Stimulated activated CD8-positive, alpha-beta memory T cell treated with anti-CD3 and anti-CD28 coated beads, Interleukin-7, amount 100 ng/mL, for 24 hours (primary cell): ENCODE measurements at places on chromosomes 7 and 10.

DNA sequence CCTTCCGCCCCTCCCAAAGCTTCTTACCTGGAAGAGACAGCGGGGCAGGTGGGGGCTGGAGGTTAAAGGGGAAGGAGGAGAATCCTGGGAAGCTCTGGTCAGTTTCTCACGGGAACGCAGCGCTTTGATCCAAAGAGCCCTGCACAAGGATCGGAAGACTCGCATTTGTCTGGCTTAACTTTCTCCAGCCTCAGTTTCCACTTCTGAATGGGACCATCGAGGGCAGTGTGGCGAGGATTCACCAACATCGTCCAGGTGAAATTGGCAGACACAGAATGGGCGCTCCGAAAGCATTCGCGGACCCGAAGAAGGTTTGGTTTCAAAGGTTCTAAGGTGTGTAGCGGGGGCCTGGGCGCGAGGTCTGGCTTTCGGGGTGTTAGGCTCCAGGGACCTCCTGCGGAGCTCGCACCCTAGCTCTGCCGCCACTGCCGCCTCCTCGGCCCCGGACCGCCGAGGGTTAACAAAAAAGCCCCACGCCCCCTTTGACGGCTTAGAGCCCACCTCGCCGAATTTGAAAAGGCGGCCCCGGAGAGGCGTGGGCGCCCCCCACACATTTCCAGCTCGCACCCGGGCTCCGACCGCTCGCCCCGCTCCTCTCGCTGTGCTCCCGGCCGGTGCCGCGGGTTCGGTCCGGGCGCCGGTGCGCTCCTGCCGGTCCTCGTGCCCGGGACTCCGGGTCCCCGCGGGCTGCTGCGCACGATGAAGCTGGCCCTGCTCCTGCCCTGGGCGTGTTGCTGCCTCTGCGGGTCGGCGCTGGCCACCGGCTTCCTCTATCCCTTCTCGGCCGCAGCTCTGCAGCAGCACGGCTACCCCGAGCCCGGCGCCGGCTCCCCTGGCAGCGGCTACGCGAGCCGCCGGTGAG lies at the start of gene COL26A1:
Gene COL26A1, plus strand, starts transcription at position 542 of the 862 bp plus-strand sequence. Its CDS starts 158 bp downstream, at position 700.
- DNase-seq = no peak

GRCh38 chr10:21514818-21515351 lies 10.6 kb downstream of the SKIDA1 start:
- DNase-seq = no peak

DNA sequence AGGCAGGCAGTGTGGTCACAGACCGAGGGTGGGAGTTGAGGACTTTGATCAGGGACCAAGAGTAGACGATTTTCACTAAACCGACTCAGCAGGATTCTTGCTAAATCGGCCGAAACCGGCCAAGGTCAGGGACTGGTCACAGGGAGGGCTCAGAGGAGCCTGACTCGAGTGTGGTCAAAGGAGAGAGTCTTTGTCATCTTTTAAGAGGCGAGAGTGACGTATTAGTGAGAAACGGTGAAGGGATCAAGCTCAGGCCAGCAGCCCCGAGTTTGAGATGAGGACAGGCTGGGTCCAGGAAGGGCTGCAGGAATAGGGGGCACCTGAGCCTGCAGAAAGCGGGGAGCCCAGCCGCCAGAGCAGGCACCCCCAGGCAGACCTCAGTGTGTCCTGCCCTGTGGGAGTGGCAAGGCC lies 41.6 kb upstream of the FAM20C start:
- no peak for DNase-seq

DNA sequence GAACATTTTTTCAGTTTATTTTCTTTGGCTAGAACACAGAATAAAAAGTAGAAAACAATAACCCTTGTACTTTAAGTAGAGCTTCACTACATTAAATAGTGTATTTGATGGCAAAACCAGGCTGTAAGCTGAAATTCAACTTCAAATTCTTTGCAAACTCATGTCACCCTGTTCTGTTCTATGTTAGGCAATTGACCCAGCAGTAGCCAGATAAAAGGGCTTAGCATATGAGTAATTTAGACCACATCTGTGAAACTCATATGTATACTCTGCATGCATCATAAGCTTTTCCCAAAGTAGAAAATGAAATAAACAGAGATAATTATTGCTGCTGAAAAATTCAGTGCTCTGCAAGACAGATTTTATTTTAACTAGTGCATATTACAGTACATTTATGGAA lies 150.2 kb downstream of the GNAI1 start:
- DNase-seq = no peak

DNA sequence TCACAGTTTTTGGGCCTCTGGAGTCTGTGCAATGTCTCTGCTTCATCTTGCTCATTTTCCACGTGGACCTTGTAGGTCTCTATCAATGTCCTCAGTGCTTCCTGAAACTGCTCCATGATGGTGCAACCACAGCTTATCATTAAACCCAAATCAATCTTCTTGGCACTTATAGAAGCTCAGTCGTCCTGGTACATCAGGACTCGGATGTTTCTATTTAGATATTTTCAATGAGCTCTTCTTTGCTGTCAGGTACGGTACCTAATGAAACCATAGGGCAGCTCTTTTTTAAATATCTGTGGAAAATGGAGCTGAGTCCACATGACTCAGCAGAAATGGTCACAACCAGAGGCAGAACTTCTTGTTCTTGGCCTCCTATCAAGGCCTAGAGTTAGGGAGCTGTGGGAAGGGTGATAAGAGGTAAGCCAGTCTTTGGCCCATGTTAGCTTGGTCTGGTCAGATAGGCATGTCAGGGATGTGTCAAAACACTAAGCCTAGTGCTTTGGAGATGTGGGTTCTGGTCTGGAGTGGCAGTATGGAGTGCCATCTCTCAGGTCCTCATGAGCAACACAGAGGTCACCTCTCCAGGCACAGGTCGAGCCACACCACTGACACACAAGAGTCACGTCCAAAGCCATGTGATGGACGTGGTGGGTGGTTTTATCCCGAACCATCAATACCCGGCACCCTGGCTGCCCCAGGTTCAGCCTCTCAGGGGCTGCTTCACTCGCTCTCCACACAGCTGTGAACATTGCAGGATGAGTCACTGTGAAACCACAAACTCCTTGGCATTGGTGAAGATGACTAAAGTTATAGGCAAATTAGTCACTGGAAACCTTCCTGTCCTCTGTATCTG lies 87.0 kb downstream of the TBXAS1 start:
- DNase-seq = peak; percentile 30

GRCh38 chr7:150451097-150451793 lies 815 bp downstream of the GIMAP8 start:
- no peak for DNase-seq

- no peak for DNase-seq
Measured at GRCh38 chr7:73740771-73741170, 2.2 kb upstream of the ABHD11 start.

- DNase-seq = no peak
Measured at GRCh38 chr10:123966896-123967231, 75.3 kb upstream of the CPXM2 start.

DNA sequence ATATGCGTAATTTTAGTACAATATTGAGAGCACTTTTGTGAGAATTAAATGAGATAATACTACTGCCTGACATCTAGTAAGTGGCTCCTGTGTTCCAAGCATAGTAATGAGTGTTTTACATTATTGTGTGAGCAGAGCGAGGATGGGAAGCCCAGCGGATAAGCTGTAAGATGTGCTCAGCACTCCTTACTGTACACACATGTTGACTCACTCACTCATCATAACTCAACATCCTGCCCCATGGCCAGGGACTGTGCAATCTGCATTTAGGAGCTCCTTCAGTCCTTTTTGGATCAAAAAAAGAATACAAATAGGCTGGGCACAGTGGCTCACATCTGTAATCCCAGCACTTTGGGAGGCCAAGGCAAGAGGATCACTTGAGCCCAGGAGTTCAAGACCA lies 72.9 kb upstream of the NEBL start:
- no peak for DNase-seq

DNA sequence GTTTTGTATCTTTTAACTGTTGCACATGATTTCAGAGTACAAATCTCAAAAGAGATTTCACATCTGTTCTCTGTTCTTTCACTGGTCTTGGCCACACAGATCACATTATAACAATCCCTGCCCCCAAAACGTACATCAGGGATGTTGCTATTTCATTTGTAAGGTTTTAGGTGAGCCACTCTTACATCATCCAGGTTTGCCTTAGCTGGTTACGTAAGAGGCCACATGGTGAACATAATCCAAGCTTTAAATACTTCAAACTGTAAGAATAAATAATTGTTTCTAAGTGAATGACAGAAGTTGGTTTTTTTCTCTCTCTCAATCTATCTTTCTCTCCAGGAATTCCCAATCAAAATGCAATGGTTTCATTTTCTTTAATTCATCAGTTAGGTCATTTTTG lies 245.9 kb upstream of the HGF start:
- no peak for DNase-seq

GRCh38 chr7:27205325-27206280 lies 5.7 kb upstream of the HOXA13 start:
- no peak for DNase-seq

DNA sequence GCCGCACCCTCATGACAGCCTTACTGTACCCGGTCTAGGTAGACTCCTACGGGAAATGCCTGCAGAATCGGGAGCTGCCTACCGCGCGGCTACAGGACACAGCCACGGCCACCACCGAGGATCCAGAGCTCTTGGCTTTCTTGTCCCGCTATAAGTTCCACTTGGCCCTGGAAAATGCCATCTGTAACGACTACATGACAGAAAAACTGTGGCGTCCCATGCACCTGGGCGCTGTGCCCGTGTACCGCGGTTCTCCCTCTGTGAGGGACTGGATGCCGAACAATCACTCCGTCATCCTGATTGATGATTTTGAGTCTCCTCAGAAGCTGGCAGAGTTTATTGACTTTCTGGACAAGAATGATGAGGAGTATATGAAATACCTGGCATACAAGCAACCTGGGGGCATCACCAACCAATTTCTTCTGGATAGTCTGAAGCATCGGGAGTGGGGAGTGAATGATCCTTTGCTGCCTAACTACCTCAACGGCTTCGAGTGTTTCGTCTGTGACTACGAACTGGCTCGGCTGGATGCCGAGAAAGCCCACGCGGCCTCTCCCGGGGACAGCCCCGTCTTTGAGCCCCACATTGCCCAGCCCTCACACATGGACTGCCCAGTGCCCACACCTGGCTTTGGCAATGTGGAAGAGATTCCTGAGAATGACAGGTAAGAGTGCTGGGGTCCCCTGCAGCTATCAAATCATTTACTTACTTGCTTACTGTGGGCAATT lies 8.5 kb upstream of the CHCHD1 start:
- DNase-seq = no peak

DNA sequence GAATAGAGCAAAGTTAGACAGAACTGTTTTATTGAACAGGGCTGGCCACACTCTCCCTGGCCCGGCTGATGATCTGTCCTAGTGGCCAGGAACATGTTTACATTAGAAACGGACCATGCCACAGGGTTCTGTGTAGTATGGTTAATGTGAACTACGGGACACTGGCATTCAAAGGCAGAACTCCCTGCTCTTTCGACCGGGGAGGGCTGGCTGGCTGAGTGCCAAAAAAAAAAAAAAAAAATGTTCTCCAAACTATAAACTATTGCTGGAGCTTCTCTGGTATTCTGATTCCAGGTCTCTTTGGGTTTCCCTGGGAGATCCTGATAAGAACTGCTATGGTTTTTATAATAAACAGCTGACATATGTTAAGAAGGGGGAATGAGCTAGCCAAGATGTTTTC lies 1262.6 kb upstream of the SORCS1 start:
- DNase-seq = no peak

DNA sequence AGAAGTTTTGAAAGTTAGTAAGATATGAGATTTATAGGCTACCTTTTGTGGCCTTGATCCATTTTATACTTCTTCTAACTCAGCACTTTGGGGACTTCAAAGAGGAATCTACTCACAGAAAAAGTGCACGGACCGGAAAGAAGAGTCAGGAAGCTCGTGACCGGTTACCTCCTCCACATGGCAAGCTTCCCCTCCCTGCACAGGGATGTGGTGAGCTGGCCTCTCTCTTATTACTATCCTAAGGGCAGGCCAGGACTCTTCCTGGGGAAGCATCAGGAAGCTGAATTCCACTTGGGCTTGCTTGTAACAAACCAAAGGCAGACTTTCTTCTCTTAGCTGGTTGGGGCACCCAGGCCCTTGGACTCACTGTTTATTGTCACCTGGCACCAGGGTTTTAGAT lies 170.8 kb upstream of the GLI3 start:
- no peak for DNase-seq

- peak; percentile 81 for DNase-seq
Measured at GRCh38 chr10:6050801-6051445, 11.2 kb downstream of the IL2RA start.

- DNase-seq = no peak
Measured at GRCh38 chr7:37117292-37117691, 331.4 kb downstream of the ELMO1 start.

DNA sequence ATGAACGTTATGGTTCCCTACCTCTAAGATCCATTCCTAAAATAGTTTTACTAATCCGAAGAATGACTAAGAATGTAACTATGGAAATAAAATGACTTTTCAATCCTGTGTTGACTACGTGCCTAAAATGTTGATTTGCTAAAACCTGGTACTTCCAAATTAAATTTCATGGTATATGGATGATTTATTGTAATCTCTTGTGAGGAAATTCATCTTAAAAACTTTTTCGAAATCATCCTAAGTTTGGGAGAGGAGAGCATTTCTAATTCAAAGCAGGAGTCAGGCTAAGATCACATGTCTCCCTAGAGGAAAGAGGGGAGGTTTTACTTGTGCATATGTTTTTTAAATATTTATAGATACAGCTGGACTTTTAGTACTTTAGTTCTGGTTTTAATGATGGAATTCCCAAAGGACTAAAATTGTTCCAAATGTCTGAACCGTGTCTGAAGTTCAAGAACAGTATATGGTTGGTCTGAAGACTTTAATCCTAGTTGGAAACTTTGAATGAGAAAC lies 483.9 kb downstream of the AUTS2 start:
- DNase-seq = no peak

DNA sequence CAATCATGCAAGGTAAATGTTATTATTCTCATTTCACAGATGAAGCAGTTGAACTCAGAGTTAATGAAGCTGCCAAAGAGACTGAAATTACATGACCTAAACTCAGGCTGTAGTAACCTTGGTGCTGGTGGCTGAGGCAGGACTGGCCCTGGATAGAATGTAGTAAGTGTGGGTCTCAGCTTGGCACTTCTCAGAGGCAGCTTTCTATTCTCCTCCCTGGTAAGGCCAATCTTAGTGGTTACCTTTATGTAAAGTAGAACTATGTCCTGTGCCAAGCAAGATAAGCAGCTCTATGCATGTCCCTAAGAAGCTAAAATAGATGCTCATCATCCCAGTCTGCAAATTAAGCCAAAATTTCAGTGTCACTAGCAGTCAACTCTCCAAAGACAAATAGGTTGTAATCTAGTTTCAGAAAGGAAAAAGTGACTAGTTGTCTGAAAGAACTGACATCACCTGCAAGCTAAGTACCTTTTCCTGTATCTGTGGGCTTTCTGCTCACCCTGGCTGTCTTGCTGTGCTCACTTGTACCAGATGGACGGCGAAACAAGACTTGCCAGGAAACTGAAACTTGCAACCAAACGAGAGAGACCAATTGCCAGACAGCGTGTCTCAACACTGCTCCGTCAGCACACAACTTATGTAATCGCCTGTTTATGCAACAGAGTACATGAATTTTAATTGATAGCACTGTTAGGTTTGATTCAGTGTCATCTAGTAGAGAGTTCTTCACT lies 43.7 kb downstream of the CH25H start:
- DNase-seq = peak; percentile 5

GRCh38 chr7:80517282-80517747 lies 5.5 kb upstream of the GNAT3 start:
- DNase-seq = no peak

GRCh38 chr10:72321248-72322029 lies 33.3 kb downstream of the DNAJB12 start:
- DNase-seq = no peak
